ENCODE measurements at places on chromosomes 1 and 21.

GRCh38 chr1:72288886-72289285, 6.5 kb upstream of the NEGR1 start:
- no peak for DNase-seq

DNA sequence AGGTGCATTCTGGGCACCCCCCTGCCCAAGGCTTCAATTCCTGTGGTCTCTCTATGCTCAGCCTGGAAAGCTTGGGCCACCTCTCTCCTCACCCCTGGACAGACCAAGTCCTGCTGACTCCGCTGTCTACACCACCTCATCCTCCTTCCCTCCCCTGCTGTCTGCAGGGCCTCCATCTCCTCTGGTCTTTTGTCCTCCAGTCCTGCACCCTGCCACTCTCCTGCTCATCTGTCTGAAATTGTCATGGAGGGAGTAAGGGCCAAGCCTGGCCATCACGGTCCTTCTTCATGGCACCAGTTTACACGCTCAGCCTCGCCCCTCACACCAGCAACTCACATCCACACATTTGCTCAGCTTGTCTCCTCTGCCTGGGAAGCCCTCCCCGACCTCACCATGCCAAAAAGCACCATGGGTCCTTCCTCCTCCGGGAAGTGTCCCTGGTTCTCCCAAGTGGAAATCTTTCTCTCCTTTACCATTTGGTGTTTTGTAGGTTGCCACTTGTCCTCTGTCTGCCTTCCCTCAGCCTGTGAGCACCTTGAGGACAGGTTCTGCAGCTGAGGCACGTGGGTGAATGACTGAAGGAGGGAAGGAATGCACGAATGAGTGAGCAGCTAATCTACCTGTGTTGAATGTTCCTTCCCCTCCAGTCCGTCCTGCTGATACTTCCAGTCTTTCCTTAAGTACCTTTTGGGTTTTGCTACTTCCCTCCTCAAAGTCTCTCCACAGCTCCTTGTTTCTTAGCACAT, 2.1 kb upstream of the SLC2A1 start:
- DNase-seq = no peak

GRCh38 chr1:86822459-86822858, 91.5 kb downstream of the SELENOF start:
- DNase-seq = no peak

- DNase-seq = no peak
Measured at GRCh38 chr1:162040657-162041056, 17.0 kb upstream of the OLFML2B start.

- DNase-seq = no peak
Measured at GRCh38 chr1:160168609-160169369, 17.4 kb downstream of the ATP1A4 start.

GRCh38 chr1:236083650-236084385, 18.9 kb upstream of the NID1 start:
- no peak for DNase-seq
